ENCODE measurements at places on chromosomes 1 and 21.

DNA sequence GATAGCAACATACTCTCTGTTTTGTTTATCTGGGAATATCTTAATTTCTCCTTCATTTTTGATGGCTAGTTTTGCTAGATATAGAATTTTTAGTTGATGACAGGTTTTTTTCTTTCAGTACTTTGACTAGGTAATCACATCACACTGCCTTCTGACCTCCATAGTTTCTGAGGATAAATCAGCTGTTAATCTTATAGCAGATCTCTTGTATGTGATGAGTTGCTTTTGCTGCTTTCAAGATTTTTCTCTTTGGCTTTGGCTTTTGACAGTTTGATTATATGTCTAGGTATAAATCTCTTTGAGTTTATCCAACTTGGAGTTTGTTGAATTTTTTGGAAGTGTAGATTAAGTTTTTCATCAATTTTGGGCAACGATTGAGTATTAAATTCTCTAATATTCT is 142.6 kb downstream of the ZNF644 start:
- no peak for DNase-seq

- no peak for DNase-seq
These were observed 18.3 kb upstream of the HDAC1 start for GRCh38 chr1:32273391-32274208.

DNA sequence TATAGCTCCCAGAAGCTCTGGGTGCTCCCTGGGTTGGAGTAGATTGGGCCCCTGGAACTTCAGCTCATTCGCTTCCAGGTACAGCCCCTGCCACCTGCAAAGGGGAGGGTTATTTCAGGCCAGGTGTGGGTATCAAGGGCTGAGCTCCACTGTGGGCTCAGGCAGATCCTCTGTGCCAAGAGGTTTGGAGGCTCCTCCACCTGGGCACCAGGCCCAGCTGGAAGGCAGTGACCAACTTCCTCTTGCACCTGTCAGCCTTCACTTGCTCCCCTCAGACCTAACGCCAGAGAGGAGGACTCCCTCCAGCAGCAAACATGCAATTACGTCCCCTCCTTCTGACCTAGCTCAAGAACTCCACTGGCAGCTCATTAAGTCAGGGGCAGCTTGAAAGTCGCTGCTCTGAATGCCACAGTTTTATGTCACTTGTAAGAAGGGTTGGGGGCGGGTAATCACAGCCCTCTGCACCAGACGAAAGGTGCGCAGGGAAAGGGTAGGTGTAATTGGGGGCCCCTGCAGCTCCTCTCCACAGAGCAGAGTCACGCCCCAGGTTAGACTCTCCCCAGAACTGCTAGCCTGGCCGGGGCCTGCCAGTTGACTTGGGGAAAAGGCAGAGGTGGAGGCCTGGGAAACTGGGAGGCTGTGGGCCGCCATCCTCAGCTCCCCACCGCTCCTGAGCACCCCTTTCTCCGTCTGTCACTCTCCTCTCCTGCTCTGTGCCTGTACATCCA is 125.0 kb upstream of the TMPRSS2 start:
- DNase-seq = no peak

DNA sequence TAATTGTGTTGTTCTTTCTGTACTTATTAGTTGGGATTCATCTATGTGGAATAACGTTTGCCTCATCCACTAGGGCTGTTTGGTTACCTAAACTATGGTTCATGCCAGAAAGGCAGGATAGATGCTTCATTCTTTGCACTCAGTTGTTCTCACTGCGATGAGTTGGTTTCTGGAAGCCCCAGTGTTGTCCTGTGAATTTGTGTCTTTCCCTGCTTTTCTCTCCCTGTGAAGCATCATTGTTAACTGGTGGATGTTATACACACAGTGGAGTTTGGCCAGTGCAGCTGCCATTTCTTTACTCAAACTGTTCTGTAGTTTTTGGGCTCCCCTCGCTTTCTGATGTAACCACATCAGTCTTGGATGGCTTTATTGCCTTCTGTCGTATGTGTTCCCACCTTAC is 143.6 kb upstream of the COL6A1 start:
- no peak for DNase-seq

DNA sequence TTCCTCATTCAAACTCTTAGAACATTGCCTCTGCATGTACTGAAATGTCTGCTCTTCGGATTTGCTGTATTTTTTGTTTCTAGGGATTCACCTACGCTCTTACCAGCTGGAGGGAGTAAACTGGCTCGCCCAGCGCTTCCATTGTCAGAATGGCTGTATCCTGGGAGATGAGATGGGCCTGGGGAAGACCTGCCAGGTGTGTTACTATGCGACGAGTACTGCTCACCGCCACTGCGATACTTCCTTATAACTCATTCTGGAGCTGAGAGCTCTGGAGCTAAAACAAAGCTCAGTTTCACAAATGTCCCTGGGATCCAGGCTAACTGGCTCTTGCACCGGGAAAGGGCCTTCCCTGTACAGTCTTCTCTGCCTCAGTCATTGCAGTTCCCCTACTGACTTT is 10.1 kb downstream of the CHD1L start:
- DNase-seq = no peak

GRCh38 chr1:189616893-189617292 is 860.8 kb downstream of the BRINP3 start:
- no peak for DNase-seq

- DNase-seq = no peak
These were observed 50.4 kb upstream of the FMOD start for GRCh38 chr1:203401199-203401877.

- no peak for DNase-seq
These were observed 94.4 kb downstream of the CD247 start for GRCh38 chr1:167423684-167424619.

- DNase-seq = no peak
These were observed 140.5 kb downstream of the COL11A1 start for GRCh38 chr1:102967786-102968185.

DNA sequence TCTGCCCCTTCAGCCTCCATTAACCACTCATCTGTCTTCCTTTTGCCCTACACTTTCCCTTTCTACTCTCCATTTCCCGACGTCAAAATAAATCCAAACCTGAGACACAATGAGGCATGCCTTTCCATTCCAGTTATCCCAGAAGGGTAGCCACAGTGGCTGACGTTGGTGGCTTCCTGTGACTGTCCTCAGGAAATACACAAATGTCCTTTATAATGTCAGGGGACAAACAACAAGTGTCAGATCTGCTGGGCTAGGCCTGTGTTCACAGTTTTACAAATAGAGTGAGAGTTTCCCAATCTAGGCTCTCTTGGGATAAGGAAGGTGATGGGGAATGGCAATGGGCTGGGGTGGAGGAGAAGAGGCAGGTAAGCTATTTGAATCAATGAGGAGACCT is 135.3 kb downstream of the BRINP2 start:
- DNase-seq = no peak

- no peak for DNase-seq
These were observed 198.3 kb downstream of the DUSP10 start for GRCh38 chr1:221543529-221544120.

GRCh38 chr1:209586221-209586740 is 2.8 kb downstream of the CAMK1G start:
- DNase-seq = no peak

- DNase-seq = no peak
These were observed 13.9 kb downstream of the CD247 start for GRCh38 chr1:167504467-167504827.

- DNase-seq = no peak
These were observed 55.9 kb upstream of the SEC16B start for GRCh38 chr1:178025613-178026356.

DNA sequence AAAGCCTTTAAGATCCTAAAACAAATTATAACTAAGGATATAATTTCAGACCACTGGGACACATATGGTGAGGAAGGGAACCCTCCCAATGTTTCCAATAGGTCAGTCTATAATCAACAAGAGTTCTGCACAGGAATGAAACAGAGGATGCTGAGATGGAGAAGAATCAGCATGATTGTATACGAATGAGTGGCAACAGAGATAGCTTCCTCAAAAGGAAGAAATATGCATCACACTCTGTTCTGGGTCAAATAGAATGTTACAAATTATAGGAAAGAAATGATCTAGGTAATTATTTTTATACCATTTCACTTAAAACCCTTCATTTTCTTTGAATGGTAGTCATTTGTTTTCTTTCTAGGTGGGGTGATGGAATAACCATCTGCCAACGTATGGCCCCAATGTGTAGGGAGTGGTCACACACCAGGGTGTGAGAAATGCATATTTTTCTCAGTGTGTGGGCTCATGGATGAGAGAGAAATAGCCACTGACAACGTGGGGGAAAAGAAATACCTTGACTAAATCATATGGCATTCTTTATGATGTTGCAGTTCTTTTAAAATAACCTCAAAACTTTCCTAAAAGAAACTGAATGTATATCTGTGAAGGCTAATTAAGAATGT is 104.6 kb upstream of the IVNS1ABP start:
- DNase-seq = no peak

DNA sequence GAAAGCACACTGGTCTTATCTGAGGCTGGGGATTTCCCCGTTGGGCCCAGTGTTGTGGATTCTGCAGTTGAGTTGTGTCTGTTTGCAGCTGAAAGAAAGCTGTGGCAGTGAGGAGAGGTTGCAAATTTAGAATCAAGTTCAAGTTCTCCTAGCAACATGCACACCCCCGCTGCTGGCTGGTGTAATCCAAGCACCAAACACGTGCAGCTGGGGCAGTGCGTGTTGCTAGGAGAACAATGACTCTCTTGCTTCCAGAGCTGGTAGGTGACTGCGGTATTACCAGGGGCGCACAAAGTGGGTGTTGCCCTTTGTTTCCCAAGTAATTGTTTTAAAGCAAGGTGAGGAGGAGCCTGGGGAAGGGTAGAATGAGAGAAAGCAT is 91.5 kb downstream of the IER5 start:
- DNase-seq = peak; percentile 37

GRCh38 chr1:206909161-206909882 is 12.1 kb downstream of the IL24 start:
- DNase-seq = no peak

DNA sequence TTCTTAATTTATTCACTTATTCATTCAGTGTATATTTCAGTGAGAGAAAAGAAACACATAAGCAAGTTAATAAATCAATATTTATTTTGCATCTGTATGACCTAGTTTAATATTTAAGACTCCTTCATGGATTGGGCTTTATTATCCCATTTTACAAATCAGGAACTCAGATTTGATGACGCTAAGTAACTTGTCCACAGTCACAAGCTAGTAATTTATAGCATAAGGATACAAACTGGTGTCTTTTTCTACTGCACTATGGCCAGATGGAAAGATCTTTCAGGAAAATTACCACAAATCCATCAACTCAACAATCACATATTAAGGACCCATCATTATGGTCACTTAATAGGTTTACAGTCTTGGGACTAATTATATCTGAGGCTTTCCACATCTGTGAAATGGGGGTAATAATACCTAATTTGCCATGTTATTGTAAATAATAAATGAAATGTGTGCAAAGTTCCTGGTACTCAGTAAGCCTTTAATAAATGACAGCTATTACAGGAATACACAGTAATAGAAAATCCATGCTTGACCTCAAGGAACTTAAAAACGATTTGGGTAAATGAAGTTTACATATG is 13.3 kb downstream of the CDKN2C start:
- no peak for DNase-seq

DNA sequence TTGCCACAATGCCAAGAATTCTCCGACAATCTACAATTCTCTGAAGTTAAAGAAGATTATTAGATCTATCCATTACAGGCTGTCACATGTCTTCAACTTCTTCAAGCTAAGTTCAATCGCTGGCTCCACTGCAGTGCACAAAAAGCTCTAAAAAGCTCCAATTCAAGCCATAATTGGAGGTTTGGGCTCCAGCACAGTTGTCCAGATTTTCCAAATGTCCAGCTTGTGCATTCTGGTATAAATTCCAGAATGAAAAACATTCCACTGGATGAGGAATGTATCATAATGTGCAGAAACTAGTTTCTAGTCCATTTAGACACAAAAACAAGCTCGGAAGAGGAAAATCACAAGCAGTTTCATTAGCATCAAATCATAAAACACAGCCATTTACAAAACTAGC is 138.6 kb downstream of the NRIP1 start:
- DNase-seq = no peak

Data from GM04504 (cell line).